ENCODE measurements at places on chromosomes 5 and 9. TPM values are rescaled to one million over a fixed set of nuclear protein-coding genes. Genes with fewer than 3 reads are reported as not detected.

The MAST4 gene
- total RNA-seq = 27.4 TPM

The NR4A3 gene
- 0.24 TPM for total RNA-seq

The SPATA31E1 gene
- not detected for total RNA-seq

The BHMT2 gene
- total RNA-seq = not detected

The MLANA gene
- total RNA-seq = not detected

The TMEM232 gene
- total RNA-seq = 0.43 TPM

The SPINK5 gene
- total RNA-seq = not detected

The TXNDC8 gene
- not detected for total RNA-seq

The ANKRA2 gene
- total RNA-seq = 19.2 TPM

The DOCK2 gene
- 280 TPM for total RNA-seq

The SNCB gene
- total RNA-seq = not detected

The RMRP gene
- 9,431 TPM for total RNA-seq

The MTREX gene
- 58.3 TPM for total RNA-seq

The PCDHB12 gene
- total RNA-seq = not detected

The IL5 gene
- 0.48 TPM for total RNA-seq

The MZB1 gene
- 7.8 TPM for total RNA-seq

The CXCL14 gene
- not detected for total RNA-seq

The SHISAL2B gene
- not detected for total RNA-seq

The STKLD1 gene
- total RNA-seq = 1.0 TPM

The TMEM171 gene
- not detected for total RNA-seq

The SEMA6A gene
- not detected for total RNA-seq

The PGM5 gene
- not detected for total RNA-seq

The CSF2 gene
- 4.3 TPM for total RNA-seq

The TAF11L5 gene
- total RNA-seq = not detected

The GRXCR2 gene
- not detected for total RNA-seq

The PCDHB8 gene
- not detected for total RNA-seq

The TMEM8B gene
- 2.7 TPM for total RNA-seq

The MOB3B gene
- total RNA-seq = 2.8 TPM

The NRG2 gene
- not detected for total RNA-seq

The PCDHA8 gene
- not detected for total RNA-seq

The IRX2 gene
- not detected for total RNA-seq

The DDX4 gene
- total RNA-seq = 0.23 TPM

The ZFP37 gene
- 0.98 TPM for total RNA-seq

The FAM219A gene
- total RNA-seq = 13.2 TPM

The EMB gene
- 156 TPM for total RNA-seq

The PCDHA13 gene
- not detected for total RNA-seq

The PCDHA11 gene
- not detected for total RNA-seq

The ACOT12 gene
- total RNA-seq = not detected

The PHF24 gene
- not detected for total RNA-seq

The ANKRD34B gene
- total RNA-seq = not detected

The BSPRY gene
- total RNA-seq = 2.5 TPM

The SPOCK1 gene
- not detected for total RNA-seq

The SLC6A7 gene
- total RNA-seq = not detected
